ENCODE measurements at places on chromosomes 11 and 22. TPM values are rescaled to one million over a fixed set of nuclear protein-coding genes. Genes with fewer than 3 reads are reported as not detected.

GRCh38 chr11:27095059-27095458 lies 54.4 kb downstream of the BBOX1 start:
- no peak for DNase-seq

- no peak for DNase-seq
These were observed 82.2 kb downstream of the TEAD1 start for GRCh38 chr11:12756454-12756806.

DNA sequence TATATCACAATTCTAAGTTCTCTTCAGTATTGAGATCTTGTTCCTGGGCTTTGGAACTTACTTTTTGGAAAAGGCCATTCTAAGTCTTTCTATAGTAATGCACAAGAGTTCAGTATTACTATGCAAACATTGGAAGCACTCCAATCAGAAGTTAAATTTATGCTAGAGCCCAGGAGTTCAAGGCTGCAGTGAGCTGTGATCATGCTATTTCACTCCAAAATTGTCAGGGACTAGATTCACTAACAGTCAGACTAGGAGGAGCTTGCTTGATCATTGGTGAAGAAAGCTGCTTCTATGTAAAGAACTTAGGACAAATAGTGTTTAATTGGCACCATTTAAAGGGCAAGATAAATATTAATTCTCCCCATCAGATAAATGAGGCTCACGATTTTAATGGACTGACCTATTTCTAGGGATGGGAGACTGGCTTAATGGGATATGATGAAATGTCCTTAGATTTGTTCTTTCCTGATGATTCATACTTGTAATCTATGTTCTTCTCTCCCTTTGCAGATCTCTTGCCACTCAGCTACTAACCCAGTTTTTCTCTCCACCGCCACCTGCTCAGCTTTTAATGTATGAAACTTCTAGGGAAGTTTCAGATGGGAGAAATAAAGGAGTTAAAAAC lies 32.6 kb upstream of the TMEM123 start:
- DNase-seq: no peak

- peak; percentile 75 for DNase-seq
These were observed 4.4 kb downstream of the KCNJ11 start for GRCh38 chr11:17384002-17384511.

DNA sequence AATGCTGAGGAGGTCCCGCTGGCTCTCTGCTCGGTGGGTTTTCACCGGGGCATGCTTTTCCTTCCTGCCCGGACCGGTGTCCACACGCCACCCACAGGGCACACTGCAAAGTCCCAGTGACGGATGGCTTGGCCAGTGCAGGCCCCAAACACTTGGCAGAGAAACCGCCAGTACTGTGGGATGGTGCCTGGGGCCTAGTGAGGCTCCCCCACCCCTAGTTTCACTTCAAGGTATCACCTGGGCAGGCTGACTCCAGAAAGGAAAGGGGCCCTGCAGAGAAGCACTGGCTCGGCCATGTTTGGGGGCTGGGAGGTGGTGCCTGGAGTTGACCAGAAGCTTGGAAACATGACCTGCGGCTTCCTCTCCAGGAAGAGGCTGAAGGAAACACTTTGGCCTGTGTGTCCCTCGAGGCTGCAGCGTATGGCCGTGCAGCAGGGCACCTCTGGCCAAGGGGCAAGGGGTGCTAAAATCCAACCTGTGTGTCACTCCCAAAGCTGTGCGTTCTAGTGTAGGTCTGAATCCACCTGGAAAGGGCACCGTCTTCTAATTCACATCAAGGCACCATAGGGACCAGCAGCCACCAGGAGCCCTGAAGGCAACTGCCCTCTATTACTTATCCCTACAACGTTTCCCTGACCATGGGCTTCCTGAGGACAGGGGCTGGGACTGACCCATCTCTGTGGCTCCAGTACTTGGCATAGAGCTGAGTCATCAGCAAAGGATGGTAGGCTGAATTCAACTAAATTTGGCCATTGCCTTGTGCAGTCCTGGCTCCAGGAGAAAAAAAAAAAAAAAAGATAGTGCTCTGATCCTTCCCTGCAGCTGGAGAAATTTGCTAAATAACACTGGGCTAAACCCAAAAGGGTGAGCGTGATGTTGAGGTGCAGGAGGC lies 22.6 kb downstream of the TPBGL start:
- DNase-seq: no peak

GRCh38 chr11:63938479-63939396 lies at the start of gene NAA40:
NAA40 (plus strand) TSS chr11:63939002; CDS start chr11:63939097, 95 bp downstream.
- peak; percentile 86 for DNase-seq

Gene C11orf42
- total RNA-seq: 2.4 TPM

DNA sequence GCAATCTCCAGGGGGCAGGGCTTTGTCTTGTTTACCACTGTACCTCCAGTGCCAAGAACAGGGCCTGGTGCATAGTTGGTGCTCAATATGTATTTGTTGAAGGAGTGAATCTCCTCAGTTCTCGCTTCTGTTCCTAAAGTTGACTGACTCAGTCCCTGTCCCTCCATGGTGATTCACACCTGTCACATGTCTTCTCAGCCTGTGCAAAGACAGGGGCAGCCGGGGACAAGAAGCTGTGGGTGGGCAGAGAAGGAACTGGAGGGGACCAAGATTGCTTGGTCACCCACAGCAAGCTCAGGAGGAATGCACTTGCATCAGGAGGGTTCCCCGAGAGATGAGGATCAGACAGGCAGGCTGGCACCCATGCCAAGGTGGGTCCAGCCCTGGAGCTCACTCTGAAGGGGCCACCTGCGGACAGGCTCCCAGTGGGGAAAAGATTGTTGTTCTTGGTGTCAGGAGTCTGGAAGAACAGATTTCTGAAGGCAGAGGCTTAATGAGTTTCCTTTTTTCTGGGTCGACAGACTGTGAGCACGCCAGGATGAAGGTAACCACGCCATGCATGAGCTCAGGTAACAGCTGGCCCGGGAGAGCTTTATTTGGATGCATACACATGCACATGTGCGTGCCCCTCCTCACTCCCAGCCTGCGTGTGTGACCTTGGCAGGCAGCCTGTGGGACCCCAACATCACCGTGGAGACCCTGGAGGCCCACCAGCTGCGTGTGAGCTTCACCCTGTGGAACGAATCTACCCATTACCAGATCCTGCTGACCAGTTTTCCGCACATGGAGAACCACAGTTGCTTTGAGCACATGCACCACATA lies 16.9 kb downstream of the IL17RA start:
- DNase-seq: no peak

GRCh38 chr11:113006896-113007445 lies 45.8 kb downstream of the NCAM1 start:
- no peak for DNase-seq

DNA sequence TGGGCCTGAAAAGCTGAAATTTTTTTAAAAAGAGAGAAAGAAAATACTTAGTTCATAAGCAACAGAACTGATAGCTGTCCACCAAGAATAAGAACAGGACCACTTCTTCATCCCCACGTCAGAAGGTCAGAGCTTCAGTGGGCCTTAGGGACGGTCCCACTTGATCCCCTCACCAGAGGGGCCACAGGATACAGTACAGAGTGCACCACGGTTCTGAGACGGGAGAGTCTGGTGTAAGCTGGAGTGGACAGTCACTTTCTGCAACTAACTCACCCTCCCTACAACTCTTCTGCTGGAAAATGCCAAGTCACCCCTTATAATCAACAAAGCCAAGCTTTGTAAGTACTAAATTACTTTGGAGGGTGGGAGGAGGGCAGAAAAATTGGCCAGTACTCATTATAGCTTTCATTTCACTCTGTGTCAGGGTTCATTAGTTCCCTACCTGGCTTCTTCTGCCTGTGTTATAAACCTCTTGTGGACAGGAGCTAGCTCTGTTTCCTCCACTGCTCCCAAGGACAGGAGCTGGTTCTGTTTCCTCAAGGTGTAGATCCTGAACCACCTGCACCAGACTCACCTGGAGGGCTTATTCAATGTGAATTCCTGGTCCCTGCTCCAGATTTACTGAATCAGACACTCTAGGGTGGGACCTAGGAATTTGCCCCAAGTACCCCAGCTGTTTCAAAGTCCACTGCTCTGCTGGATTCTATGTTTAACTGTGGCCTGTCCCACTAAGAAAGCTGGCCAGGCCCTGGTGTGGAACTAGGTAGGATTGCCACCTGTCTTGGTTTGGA lies 39.6 kb downstream of the SCGB1A1 start:
- no peak for DNase-seq

Gene A4GALT
- 34.7 TPM for total RNA-seq

DNA sequence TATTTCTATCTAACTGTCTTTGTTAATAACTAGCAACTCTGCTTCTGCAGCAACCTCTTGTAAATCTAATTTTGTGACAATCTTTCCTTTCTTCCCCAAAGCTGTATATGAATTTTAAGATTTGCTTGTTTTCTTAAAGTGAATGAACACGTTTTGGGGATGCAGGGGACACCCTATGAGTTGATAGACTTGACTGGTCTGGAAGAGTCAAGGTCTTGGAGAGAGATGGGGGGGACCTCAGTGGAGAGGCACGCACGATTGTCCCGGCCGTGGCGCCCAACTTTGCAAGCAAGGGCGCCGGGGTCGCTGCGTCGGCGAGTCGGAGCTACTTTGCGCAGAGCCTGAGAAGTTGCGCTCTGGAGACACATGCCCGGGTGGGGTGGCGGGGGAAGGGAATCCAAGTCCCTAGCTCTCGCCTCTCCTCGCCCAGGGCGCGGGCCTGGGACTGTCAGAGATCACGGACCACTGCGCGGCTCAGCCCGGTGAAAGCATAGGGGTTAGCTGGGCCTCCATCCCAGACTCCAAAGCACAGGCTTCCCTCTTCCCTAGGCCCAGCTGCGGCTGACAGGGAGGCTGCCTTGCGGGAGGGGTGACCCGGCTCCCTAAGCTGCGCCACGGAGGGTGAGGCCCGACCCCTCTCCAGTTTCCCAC lies 854 bp downstream of the ABCC8 start:
- DNase-seq: no peak

GRCh38 chr22:19758896-19759426 lies 1.6 kb upstream of the TBX1 start:
- no peak for DNase-seq

Gene FREY1
- 2.8 TPM for total RNA-seq

GRCh38 chr22:46861468-46862367 lies 99.3 kb downstream of the TBC1D22A start:
- DNase-seq: no peak

Gene SLC37A2
- 10.2 TPM for total RNA-seq

GRCh38 chr22:32644252-32645100 lies 157.0 kb upstream of the TIMP3 start:
- peak; percentile 89 for DNase-seq
